ENCODE measurements at places on chromosomes 16 and 17.

DNA sequence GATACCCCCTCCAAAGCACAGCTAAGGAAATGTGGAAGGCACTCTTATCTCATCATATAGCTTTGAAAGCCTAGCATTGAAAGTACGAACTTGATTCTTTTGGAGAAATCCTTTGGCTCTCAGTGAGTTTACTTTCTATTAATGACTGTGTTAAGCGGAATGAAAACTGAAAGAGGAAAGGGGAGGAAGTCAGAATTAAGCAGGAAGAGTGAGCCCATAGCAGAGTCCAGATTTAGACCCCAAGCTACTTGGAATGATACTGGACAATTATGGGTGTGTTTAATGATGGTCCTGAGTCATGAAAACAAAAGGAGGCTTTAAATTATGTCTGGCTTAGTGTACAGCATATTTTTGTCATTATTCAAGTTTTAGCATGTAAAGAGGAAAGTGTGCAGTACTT, 42.2 kb downstream of the TENT4B start:
- no peak for DNase-seq

- DNase-seq = no peak
These were observed 12.6 kb upstream of the KIFC3 start for GRCh38 chr16:57814896-57815295.

- DNase-seq = peak; percentile 91
These were observed 20.6 kb upstream of the MAPT start for GRCh38 chr17:45873728-45874127.

DNA sequence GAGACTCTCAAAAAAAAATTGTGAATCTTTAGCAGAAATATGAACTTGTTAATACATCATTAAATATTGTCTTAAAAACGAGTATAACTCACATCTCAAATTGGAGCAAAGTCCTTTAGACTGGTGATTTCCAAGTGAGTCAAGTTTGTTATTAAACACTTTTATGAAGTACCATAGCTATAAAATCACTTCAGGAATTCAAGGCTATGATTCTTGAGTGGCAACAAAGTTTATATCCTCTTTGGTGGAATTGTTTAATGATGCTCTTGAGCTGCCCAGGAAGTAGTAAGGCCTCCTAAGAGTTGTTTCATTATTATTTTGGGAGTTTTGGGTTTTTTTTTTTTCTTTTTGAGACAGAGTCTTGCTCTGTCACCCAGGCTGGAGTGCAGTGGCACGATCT, 16.7 kb upstream of the BLMH start:
- no peak for DNase-seq

- no peak for DNase-seq
These were observed 9.1 kb upstream of the CRISPLD2 start for GRCh38 chr16:84810518-84811273.

GRCh38 chr17:74524653-74525464, 6.4 kb downstream of the CD300LB start:
- DNase-seq = peak; percentile 45

- peak; percentile 81 for DNase-seq
These were observed 700 bp downstream of the MFAP4 start for GRCh38 chr17:19386051-19386929.

DNA sequence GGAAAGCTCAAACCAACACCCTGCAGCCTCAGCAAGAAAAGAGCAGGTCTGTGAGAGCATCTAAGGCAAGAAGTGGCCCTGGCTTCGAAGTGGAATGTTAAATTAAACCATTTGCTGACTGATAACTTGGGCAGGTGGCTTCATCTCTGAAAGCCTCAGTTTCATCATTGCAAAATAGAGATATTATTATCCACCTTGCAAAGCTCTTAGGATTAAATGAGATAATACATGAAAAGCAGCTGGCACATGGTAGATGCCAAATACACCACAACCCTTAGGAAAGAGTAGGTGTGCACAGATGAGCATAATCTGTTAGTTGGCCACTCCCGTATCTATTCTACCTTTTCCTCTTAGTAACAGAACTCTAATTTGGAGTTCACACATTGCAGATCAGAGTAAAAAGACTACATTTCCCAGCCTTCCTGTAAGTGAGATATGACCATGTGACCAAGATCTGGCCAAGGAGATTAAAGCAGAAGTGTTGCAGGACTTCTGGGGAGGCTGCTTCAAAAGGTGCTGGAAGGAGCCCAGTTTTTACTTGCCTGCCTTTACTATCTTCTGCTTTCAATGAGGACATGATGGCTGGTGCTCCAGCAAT, 288.7 kb downstream of the SOX9 start:
- DNase-seq = no peak

DNA sequence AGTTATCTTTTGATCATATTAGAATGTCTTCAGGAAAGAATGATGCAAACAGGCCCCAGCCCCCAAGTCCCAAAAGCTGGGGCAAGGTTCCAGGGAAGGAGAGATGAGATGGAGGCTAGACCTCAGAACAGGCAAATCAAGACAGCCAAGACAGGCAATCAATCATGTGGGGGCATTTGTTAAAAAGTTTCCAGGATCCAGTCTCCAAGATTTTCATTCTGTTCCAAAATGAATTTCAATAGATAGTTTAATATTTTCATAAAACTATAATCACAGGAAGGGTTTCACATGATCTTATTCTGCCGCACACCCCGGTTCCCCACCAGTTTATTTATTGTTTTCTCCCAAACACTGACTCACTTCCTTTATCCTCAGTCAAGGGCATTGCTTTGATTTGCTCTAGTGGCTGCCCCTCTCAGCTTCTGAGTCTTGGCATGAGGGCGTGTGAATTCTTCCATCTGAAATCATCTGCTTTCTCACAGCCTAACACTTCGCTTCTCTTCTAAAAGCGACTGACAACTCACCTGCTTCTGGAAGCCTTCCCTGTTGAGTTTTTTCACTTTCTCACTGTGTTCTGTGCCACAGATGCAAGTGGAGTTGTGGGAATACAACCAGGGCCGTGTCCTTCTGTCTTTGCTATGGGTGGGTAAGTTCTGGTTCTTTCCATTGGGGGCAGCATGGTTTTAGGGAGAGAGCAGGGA, 12.2 kb upstream of the TERF2 start:
- DNase-seq = peak; percentile 84

DNA sequence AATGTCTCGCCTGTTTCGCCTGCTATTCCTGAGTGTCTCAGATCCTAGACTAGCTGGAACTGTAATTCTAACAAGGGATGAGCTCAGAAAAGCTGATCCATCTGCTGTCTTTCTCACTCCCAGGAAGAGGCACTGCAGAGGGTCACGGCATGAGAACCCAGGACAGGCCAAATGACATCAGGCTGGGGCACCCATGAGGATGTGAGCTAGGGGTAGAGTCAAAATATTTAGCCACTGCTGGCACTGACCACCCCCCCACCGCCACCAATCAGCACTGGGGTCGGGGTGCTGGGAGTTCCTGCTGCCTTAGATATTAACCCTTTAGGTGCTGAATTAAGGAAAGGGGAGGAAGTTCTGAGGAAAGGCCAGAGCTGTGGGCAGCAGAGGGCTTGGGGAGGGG, 112.4 kb downstream of the IRX3 start:
- DNase-seq = no peak

GRCh38 chr16:73949574-73950320, 346.9 kb upstream of the PSMD7 start:
- DNase-seq = no peak

DNA sequence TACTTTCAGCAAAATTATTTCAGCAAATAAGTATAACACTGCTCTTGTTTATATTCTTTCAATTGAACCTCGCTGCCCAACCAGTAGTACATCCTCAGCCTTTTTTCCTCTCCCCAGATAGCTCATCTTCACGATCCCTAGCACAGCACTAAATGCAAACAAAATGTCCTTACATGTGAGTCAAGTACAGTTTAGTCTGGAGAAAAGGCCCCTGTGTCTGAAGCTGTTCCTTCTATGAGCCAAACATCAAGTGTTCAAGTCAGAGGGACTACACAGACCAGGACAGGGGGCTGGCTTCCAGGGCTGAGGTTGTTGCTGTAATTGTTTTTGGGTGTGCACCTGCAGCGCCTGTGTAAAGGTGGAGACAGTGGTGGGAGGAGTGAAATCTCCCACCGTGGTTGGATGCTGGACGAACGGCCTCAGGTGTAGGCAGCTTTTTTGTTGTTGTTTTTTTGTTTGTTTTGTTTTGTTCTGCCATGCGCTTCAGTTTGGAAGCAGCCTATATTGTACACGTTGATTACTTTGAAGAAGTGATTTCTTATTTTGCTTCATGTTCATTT, 147.1 kb downstream of the PRKCA start:
- no peak for DNase-seq

DNA sequence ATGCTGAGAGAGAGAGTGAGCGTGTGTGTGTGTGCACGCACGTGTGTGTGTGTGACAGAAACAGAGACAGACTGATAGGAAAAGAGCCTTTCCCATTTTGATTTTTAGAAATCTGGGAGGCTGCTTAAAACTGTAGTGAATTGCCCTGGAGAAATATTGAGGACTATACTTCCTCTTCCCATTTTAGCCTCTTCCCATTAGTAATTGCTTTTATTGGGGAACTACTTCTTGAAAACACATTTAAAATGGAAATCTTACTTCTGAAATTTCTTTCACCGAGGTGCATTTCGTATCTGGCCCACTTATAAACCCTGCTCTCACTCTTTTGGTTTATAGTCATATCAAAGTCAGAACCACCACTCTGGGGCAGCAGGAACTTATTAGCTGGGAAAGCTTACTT, 47.1 kb downstream of the NUP93 start:
- DNase-seq = no peak

DNA sequence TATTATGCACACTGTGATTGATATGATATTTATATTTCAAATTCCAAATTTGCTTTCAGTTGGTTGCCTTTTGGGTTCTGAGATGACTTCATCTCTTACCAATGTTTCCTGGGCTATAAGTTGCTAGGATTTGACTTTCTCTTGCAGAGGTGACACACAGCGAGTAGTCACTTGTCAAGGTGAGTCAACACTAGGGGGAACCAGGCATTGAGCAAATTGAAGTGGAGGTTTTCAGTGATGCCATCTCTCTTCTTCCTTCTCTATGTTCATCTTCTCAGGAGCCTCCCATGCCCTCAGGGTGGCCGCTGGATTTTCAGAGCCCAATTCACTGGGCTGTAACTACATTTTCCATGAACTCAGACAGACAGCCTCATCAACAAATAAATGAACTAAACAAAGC, 6.0 kb upstream of the CPD start:
- DNase-seq = peak; percentile 65

DNA sequence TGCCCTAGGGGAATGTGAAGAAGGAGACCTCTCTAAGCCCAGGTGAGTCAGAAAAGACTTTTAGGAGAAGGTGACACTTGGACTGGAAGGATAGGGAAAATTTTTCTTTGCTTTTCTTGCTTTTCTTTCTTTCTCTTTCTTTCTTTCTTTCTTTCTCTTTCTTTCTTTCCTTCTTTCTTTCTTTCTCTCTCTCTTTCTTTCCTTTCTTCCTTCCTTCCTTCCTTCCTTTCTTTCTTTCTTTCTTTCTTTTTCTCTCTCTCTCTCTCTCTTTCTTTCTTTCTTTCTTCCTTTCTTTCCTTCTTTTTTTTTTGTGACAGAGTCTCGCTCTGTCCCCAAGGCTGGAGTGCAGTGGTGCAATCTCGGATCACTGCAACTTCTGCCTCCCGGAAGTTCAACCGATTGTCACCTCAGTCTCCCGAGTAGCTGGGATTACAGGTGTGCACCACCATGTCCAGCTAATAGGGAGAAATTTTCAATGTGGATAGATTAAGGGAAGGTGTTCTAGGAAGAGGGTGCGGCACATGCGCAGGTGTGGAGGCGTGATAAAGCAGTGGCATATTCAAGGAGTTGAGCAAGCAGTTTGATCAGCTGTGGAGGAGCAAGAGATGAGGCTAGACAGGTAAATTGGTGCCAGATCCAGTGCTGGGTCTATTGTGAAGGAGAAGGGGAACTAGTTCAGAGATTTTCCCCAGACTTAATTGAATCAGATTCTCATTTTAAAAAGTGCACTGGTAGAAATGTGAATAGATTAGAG, 40.4 kb downstream of the MMD start:
- no peak for DNase-seq

- DNase-seq = peak; percentile 52
These were observed 19.8 kb upstream of the PIK3R6 start for GRCh38 chr17:8887301-8887700.

DNA sequence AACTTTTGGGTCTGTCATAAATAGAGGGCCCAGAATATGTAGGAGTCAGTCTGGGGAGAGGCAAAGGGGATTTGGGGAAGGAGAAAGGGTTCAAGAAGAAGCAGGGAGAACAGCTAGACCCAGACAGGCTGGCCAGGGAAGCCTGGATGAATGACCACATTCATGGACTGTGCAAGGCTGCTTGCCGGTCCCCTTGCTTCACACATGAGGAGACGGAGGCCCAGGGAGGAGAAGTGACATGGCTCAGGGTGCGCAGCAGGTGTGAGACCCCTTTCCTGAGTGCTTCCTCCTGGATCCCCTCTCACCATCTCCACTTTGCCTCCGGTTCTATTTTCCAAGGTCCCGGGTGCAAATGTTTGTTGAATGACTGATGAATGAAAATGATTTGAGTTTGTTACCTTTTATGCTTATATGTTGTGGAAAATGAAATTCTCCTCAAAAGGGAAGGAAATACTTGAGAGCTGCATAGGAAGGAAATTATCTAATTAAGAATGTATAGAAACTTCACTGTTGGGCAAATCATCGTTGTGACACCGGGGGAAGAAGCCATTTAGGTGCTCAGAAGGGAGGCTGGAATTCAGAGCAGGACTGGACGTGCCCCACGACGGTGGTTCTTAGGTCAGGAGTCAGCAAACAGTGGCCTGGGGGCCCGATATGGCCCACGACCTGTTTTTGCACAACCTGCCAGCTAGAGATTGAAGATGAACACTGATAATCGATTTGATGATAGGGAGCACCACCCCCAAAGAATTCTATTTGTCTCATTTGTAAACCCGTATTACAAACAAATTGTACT, 559 bp downstream of the ITGAM start:
- DNase-seq = no peak

DNA sequence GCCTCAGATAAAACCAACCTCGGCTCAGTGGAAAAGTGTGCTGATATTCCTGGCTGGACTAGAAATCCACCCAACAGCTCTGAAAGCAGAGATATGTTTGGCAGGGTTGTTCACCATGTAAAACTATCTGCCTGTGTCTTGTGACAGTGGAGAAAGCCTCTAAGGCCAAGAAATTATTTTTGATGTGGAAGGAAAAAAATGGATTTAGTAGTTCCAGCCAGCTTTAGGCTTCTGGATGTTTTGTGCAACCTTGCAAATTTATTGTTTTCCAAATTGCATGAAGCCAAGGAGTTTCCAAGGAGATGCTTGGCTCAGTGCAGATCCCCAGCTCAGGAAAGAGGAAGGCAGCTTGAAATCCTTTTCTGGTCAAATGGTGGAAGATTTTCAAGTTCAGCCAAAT, 31.6 kb downstream of the TEKT5 start:
- no peak for DNase-seq

- no peak for DNase-seq
These were observed 34.1 kb upstream of the HELZ start for GRCh38 chr17:67279115-67279514.

- no peak for DNase-seq
These were observed 22.6 kb downstream of the LRRC36 start for GRCh38 chr16:67349172-67349571.

GRCh38 chr17:64573214-64573613, 66.4 kb downstream of the CEP95 start:
- DNase-seq = no peak
